Activated CD4-positive, alpha-beta T cell treated with anti-CD3 and anti-CD28 coated beads, Interleukin-2, amount 10 ng/mL, durations not matched to agents 24 days and 14 days (primary cell): ENCODE measurements at places on chromosomes 12 and 14.

- no peak for DNase-seq
These were observed 8.3 kb downstream of the BDKRB2 start for GRCh38 chr14:96212896-96213295.

GRCh38 chr12:33724867-33725266 lies 285.2 kb upstream of the SYT10 start:
- no peak for DNase-seq

- no peak for DNase-seq
These were observed 93.2 kb downstream of the GPR65 start for GRCh38 chr14:88098163-88098562.

DNA sequence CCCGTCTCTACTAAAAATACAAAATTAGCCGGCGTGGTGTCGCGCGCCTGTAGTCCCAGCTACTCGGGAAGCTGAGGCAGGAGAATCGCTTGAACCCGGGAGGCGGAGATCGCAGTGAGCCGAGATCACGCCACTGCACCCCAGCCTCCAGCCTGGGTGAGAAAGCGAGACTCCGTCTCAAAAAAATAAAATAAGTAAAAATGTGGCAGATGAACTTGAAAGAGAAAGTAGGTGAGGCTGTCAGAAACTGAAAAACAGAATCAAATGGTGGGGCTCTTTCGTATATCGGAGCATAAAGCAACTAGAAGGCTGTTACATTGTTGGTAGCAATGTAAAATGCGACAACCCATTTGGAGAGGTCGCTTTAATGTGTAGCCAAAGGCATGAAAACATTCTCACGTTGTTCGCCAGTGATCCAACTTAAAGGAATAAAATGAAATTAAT lies 767 bp upstream of the CCNT1 start:
- no peak for DNase-seq

- DNase-seq: no peak
These were observed 125.4 kb downstream of the SNAPC1 start for GRCh38 chr14:61887628-61888027.

DNA sequence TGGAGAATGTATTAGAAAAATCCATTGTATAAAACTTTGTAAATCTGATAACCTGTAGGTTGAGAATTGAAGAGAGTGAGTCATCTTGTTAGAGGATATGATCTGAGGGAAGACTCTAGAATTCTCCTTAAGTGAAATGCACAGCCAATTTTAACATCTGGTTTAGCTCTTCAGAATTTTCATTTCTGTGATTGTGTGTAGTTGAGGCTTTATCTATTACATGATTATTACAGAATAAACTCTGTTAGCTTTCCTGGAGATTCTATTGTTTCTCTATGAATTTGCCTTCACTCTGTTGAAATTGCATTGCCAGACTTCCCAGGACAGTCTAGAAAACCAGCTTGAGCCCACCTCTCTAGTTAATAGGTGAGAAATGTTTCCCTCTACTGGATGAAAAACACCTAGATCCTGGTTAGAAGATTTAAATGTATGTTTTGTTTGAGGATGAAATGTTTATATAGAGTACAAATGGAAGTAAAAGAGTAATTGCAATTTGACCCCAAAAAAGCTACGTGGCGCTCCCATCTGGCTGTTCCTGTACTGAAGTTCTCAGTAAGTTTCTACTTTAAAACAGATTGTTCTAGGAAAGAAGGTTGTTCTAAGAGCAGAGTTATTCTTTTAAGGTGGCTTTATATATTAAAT lies 2.9 kb downstream of the NUDT4 start:
- DNase-seq: no peak

DNA sequence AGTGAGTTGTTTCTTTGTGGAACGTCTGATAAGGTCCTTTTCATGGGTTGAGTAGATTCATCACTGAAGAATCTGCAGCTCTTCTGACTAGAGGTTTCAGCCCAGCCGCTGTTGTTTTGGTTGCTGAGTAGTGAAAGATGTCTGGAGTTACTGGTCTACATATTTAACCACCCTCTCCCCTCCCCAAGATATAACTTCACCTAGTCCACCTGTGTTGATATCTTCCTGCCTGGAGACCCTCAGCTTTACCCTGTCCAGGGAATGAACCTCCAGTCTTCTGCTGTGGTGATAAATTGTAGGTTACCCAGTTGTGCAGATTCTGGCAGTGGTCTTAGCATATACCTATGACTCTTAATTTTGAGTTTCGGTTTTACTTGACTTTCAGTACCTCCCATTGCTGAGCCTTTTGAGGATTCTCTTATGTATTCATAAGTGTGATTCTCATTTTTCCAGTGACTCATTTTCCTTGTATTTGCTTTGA lies 62.9 kb downstream of the CCDC91 start:
- DNase-seq: peak; percentile 76

- DNase-seq: no peak
These were observed 5.7 kb downstream of the OTUB2 start for GRCh38 chr14:94031883-94032279.

- peak; percentile 61 for DNase-seq
These were observed 6.8 kb upstream of the SIX1 start for GRCh38 chr14:60655898-60656685.

DNA sequence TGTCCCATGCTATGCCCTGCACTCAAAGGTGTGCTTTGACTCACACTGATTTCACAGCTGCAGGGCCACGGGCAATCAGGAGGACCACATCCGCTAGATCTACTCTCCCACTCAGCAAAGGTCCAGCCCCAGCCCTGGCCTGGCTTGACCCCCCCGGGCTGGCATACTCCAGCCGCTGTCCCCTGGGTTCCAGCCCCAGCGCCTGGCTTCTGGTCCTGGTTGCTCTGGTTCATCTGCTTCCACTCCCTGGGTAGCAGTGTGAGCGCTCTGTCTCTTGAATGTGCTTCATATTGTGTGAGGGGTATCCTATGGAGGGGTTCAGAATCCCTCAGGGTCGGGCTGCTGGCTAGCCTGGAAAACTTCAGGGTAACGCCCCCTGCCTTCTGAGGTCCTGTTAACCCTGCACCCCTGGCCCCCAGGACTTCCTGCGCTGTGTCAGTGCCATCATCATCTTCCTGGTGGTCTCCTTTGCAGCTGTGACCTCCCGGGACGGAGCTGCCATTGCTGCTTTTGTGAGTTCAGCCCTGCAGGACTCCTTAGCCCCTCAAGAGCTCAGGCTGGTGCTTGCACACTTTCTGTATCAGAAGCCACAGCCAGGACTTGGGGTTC lies 1.9 kb downstream of the CMTM5 start:
- DNase-seq: no peak

- no peak for DNase-seq
These were observed 246.7 kb downstream of the DACT1 start for GRCh38 chr14:58884442-58884841.

GRCh38 chr12:115421796-115422709 lies 738.1 kb upstream of the TBX3 start:
- no peak for DNase-seq

DNA sequence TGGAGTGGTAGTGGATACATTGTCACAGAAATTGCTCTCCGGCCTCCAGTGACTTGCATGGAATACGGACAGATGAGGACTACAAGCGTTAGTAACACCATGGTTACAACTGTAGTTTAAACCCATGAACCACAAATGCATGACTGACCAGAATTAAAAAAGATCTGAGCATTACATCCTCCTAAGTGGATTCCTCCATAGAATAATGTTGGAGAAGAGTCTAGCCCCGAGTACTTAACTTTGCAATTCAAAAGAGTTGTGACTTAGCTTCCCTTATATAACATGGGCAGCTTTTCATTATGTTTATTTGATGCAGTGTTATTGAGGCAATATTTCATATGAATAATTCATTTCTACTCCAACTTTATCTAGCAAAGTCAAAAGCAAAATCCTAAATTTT lies 457.2 kb upstream of the TMPO start:
- DNase-seq: no peak

- peak; percentile 88 for DNase-seq
These were observed 12.5 kb upstream of the MAP3K9 start for GRCh38 chr14:70821584-70822529.

DNA sequence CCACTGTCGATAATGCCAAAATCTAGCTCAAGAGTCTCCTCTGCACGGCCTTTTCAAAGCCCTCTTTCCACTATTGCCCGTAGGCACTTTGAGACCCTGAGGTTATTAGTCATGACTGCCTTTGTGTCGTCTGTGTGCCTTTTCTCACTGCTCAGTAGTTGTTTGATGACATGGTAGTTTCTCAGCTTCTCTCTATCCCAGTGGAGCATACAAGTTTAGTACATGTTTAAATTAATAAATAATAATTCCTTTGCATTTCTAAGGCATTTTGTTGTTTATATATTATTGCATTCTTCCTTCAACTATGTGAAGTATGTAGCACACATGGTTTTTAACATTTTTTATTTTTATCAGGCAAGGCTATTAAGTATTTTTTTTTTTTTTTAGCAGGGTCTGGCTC lies 458.1 kb downstream of the PCNX1 start:
- DNase-seq: no peak

- DNase-seq: no peak
These were observed 23.4 kb downstream of the DLK1 start for GRCh38 chr14:100749967-100750597.

GRCh38 chr12:6582196-6582595 lies 14.1 kb upstream of the NOP2 start:
- DNase-seq: no peak

DNA sequence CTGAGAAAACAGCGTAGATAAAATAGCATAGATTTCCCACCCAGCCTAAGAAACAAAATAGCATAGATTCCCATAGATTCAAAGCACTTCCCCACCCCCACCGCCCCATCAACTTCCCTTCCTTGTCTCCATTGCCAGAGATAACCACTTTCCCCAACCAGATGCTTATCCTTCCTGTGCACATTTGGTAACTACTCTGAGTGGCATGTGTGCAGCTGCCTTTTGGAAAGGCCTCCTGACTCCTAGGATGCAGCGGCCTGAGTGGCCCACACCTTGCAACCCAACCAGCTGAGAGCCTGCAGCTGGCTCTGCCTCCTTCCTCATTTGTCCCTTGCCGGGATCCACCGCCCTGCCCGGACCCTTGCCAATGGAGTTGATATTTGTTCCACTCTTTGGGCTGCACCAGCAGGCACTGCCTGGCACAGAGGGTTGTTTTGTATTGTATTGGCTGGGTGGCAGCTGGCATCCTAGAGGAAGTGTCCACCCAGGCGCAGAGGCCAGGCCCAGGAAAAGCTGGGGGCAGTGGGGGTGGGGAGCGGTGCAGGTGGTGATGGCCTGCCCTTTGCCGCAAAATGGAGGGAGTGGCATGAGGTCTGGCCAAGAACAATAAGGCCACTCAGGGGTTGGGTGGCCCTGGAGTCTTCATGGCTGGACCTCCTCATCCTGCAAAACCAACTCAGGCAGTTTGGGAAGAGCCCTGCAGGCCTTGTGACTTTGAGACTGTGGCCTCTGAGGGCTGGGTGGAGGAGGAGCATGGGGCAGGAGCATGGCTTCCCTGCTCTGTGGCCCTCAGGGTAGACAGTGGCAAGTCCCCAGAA lies 4.9 kb downstream of the SLC48A1 start:
- DNase-seq: no peak

DNA sequence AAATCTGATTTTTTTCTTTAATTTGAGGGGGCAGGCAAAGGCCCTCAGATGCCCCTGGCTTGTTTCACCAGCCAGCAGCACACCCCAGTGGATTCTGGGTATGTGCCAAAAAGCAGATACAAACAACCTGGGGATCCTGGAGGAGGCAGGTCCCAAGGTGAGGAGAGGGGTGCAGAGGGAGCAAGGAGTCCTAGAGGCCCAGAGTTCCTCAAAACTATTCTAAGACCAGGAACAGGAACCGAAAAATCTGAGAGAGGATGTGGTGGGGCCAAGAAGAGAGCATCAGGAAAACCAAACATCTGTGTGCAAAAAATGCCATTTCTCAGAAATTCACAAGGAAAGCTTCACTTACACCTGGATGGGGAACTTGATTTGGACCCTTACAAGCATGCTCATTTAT lies 8.2 kb downstream of the KCNA5 start:
- no peak for DNase-seq

DNA sequence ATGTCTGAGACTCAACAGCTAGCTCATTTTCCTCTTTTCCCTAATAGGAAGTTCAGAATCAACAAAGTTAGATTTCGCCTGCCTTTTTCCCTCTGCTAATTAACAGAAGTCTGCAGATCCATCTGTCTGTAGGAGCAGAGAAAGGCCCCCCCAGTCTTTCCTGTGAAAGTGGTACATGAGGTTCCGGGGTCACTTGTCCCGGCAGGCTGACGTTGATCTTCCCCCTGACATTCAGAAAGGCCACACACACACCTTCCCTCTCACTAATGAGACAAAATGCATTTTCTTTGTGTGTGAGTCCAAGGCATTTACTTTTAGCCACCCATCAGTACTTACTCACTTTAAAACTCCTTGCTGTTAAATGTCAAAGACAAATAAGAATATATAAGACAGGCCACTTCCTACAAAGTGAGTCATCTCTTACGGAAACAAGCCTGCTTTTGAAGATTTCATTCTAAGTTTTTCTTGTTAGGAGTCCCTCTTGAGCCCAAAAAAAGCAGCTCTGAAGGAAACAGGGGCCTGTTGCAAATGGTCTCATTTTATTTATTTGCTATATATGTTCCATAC lies 138.7 kb downstream of the TTC7B start:
- DNase-seq: peak; percentile 66

GRCh38 chr14:89056394-89056793 lies 231.9 kb downstream of the TTC8 start:
- no peak for DNase-seq

DNA sequence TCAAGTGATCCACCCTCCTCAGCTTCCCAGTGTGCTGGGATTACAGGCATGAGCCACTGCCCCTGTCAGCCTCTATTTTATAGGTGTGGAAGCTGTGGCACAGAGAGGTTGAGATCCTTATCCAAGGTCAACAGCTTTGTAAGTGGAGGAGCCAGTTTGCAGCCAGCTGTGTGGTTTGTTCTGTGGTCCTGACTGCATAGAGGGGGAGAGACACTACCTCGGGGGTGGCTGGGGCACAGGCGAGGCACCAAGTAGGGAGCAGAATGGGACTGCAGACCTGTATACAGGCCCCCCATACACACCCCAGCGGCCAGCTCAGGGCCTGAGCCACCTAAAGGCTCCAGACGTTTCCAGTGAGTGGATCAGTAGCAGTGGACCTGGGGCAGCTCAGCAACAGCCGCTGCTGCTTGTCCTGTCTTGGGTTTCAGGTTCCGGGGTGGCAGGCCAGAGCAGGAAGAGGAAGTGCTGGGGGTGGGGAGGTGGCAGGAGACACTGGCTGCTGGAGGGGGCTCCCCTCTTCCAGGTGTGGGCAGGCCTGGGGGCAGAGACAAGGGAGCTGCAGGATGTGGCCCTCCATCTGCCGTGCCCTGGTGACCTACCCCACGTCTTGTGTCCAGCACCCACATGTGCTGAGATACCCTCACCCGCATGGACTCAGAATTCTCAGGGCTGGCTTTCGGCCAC lies 11.0 kb downstream of the ORAI1 start:
- DNase-seq: peak; percentile 84
